ENCODE measurements at places on chromosomes 4 and X.

GRCh38 chr4:152154433-152154832 is 381.5 kb downstream of the FBXW7 start:
- no peak for DNase-seq

GRCh38 chr4:69489856-69490255 is 5.8 kb downstream of the UGT2B4 start:
- no peak for DNase-seq

GRCh38 chr4:109410226-109410625 is 23.4 kb upstream of the SEC24B start:
- DNase-seq, result no peak

- no peak for DNase-seq
Measured at GRCh38 chr4:69829678-69830077, 30.3 kb downstream of the SULT1E1 start.

GRCh38 chr4:97457253-97457652 is 686.0 kb downstream of the STPG2 start:
- no peak for DNase-seq

- no peak for DNase-seq
Measured at GRCh38 chr4:152666946-152667345, 12.9 kb downstream of the TMEM154 start.

DNA sequence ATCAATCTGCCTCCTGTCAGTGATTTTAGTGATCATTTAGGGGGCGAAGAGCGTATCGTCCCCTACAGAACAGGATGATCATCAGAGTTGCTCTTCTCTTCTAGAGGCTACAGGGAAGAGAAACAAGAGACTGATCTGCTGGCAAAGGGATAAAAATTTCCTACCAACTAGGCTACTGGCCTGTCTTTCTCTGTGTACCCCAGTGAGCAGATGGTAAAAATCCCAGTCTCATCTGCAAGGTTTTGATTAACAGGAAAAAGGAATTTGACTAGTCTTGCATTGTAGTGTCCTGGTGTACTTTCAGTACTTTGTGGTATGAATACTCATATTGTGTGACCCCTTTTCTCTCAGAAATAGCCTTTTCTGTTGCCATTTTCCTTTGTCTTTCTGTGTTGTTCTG is 21.8 kb upstream of the AADAT start:
- DNase-seq, result no peak

- peak; percentile 35 for DNase-seq
Measured at GRCh38 chrX:44828008-44828605, 15.7 kb upstream of the DUSP21 start.

GRCh38 chr4:42331914-42332368 is 65.3 kb upstream of the SHISA3 start:
- peak; percentile 11 for DNase-seq

DNA sequence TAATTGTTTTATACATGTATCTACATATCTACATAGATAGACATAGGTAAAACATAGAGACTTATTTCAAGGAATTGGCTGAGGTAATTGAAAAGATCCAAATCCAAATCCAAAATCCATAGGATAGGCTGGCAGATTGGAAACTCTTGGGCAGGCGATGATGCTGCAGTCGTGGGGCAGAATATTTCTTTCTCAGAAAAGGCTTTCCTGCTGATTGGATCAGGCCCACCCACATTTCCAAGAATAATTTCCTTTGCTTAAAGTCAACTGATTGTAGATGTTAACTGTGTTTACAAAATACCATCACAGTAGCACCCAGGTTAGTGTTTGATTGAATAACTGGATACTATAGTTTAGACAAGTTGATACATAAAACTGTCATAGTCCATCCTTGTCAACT is 27.2 kb downstream of the STIM2 start:
- DNase-seq, result no peak

DNA sequence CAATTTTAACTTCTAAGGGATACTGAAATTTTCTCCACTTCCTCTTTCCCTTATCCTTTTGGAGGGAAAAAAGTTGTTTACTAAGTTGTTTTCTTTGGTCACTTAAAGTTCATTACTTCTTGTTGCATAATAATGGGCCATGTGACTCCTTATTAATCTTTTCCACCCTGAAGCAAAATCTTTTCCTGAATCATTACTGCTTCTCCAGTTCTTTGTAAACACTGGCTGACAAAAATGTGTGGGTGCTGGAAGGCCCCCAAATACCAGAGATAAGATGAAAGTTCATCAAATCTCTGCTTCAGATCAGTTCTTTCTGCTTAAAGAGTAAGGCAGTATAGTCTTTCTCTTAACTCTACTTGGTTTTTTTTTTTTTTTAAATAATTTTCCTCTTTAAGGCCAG is 108.9 kb upstream of the NHS start:
- DNase-seq, result no peak

- no peak for DNase-seq
Measured at GRCh38 chrX:1416327-1416784, 24.4 kb upstream of the SLC25A6 start.

DNA sequence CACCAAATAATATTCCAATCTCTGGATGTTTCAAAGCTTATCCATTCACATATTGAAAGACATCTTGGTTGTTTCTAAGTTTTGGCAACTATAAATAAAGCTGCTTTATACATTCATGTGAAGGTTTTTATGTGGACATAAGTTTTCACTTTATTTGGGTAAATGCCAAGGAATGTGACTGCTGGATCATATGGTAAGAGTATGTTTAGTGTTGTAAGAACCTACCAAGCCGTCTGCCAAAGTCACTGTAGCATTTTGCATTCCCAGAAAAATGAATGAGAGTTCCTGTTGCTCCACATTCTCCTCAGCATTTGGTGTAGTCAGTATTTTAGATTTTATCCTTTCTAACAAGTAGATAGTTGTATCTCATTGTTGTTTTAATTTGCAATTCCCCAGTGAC is 1047.7 kb downstream of the C4orf33 start:
- no peak for DNase-seq

DNA sequence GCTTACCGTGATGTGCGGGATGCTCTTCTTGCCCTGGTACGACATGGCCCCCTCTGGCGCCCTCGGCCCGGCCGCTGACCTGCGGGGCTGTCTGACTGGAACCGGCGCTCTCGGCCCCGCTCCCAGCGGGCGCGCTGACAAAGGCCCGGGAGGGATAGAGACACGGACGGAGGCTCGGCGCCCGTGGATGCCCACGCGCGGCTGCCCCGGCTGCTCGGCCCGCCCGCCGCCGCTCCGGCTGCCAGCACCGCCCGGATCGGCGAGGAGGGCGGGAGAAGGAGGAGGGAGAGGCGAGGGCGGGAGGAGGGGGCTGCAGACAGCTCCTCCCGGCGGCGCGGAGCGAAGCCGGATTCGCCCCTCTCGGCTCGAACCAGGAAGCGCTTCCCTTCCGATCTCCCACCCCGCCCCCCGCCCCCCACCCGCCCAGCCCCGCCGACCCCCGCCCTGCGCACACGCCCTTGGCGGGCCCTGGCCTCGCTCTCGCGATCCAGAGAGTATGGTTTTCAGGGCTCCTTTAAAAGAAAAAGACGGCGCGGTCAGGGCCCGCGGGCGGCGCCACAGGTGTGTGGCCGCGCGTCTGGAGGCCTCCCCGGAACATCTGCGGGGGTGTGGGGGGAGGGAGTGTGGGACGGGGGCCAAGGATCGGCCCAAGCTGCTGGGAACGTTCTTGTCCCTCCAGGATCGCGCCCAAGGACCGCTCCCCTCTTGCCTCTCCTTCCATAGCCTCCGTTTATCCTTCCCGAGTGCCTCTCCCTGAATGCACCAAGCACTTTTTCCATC is 4.5 kb downstream of the CRMP1 start:
- DNase-seq, result no peak
